ENCODE measurements at places on chromosomes 7 and 10. TPM values are rescaled to one million over a fixed set of nuclear protein-coding genes. Genes with fewer than 3 reads are reported as not detected.

GRCh38 chr7:37100735-37101331 lies 347.8 kb downstream of the ELMO1 start:
- no peak overlapping the region for H3K27ac ChIP-seq
- H3K27me3 ChIP-seq, result no peaks in the 10 kb centered on the region
- H3K4me1 ChIP-seq, result no peaks in the 10 kb centered on the region
- no peaks in the 10 kb centered on the region for H3K36me3 ChIP-seq

DNA sequence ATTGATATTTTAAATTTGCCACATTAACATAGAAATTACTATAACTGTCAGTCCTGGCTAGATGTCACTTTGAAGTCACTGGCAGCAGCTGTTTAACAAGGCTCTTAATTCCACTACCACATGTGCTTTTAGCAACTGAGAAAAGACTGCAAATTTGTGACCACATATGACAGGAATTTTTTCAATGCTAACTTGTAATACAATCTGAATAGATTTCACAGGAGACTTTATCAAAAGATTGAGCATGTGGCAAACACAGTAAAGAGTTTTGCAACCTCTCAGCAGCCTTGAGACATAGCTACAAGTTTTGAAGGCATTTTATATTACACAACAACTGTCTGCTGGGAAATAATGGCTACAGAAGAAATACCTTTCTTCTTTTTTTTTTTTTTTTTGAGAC lies 73.0 kb downstream of the MICU1 start:
- DNase-seq, result no peak
- no peak overlapping the region for H3K27ac ChIP-seq
- no peaks in the 10 kb centered on the region for H3K27me3 ChIP-seq
- H3K4me1 ChIP-seq, result no peaks in the 10 kb centered on the region
- peaks cover 2% of the 10 kb centered on the region for H3K36me3 ChIP-seq
- H3K4me3 ChIP-seq, result no peak overlapping the region

DNA sequence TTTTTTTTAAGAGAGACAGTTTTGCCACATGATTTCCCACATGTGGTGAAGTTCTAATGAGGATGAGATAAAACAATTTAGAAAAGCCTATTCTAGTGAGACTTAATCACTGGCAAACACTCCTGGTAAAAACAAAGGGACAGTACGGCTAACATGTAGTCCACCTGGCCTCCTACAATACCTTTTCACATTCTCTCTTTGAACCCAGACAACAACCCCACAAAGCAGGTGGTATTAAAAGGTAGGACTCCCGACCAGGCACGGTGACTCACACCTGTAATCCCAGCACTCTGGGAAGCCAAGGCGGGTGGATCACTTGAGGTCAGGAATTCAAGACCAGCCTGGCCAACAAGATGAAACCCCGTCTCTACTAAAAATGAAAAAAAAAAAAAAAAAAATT lies 12.4 kb downstream of the PARD3 start:
- DNase-seq, result no peak
- H3K4me1 ChIP-seq, result no peaks in the 10 kb centered on the region
- no peaks in the 10 kb centered on the region for H3K27me3 ChIP-seq
- no peaks in the 10 kb centered on the region for H3K36me3 ChIP-seq
- H3K27ac ChIP-seq, result no peak overlapping the region

DNA sequence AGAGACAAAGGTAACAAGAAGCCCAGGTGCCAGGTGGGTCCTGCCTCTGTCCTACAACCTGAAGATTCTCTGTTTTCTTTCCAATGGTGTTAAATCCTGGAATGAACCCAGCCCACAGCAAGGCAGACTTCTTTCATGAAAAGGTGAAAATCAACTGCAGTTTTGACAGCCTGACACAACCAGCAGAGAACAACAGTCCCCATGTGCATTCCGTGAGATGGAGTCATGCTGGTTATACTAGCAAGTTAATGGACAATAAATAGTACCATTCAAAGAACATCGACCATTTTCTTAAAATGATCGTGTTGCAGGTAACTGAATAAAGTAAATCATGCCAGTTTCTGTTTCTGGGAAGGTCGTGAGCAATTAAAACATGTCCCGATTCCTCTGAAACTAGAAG lies 131.5 kb downstream of the SFMBT2 start:
- H3K4me1 ChIP-seq, result no peaks in the 10 kb centered on the region
- H3K27me3 ChIP-seq, result no peaks in the 10 kb centered on the region
- DNase-seq, result no peak
- H3K27ac ChIP-seq, result no peak overlapping the region
- no peaks in the 10 kb centered on the region for H3K36me3 ChIP-seq

DNA sequence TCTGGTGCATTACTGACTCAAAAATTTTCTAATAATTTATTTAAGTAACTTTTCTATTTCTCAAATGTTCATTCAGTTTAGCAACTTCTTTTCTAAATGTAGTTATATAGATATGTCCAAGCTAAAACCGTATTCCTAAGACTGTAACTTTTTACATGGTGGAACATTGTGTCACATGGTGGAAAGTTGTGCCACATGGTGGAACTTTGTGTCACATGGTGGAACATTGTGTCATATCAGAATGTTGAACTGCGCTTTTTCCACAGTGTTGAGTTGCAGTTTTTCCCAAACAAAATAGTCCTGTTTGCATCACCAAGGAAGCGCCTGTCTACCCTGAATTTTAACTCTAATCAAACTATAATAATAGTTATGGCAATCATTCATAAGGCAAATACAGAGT lies 109.3 kb downstream of the ANKRD30A start:
- no peak overlapping the region for H3K4me3 ChIP-seq
- H3K27ac ChIP-seq, result no peak overlapping the region
- no peak for DNase-seq
- H3K36me3 ChIP-seq, result no peaks in the 10 kb centered on the region
- no peaks in the 10 kb centered on the region for H3K4me1 ChIP-seq

OGDHL gene
- total RNA-seq, result 16.6 TPM

RAB19 gene
- 9.8 TPM for total RNA-seq
